ENCODE measurements at places on chromosomes 16 and 17.

GRCh38 chr17:63519972-63520882 is 2.9 kb upstream of the KCNH6 start:
- peak; percentile 21 for DNase-seq

DNA sequence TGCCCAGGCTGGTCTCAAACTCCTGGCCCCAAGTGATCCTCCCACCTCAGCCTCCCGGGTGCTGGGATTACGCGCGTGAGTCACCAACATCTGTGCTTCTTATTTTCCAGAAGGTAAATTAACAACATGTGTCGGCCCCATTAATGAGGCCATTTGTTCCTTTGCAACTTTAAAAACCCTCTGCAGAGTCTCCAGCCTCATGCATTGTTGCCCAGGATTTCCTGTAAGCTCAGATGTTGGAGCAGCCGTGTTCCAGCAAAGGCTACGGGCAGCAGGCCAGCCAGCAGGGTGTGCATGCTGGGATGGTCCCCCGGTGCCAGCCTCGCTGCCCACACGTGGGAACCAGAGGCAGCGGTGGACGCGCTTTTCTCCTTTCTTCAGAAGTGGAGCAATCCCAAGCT is 19.1 kb upstream of the HEXD start:
- no peak for DNase-seq

GRCh38 chr17:4204710-4205173 is 59.0 kb downstream of the ANKFY1 start:
- no peak for DNase-seq

- DNase-seq = no peak
Observed at GRCh38 chr17:42517516-42517915, 18.5 kb upstream of the NAGLU start.

DNA sequence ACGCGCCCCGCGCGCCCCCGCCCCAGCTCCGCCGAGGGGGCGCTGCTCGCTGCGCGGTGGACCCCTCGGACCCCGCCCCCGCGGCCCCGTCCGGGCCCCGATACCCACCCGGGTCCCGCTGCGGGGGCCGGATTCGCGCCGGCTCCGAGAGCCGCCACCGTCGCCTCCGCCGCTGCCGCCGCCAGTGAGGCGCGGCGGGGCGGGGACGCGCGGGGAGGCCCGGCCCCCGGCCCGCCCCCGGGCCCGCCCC is at the start of gene TBC1D16:
TSS of gene TBC1D16 (minus strand) at position 186 of the 250 bp plus-strand sequence. CDS start 22,325 bp downstream, outside the sequence.
- DNase-seq = no peak

DNA sequence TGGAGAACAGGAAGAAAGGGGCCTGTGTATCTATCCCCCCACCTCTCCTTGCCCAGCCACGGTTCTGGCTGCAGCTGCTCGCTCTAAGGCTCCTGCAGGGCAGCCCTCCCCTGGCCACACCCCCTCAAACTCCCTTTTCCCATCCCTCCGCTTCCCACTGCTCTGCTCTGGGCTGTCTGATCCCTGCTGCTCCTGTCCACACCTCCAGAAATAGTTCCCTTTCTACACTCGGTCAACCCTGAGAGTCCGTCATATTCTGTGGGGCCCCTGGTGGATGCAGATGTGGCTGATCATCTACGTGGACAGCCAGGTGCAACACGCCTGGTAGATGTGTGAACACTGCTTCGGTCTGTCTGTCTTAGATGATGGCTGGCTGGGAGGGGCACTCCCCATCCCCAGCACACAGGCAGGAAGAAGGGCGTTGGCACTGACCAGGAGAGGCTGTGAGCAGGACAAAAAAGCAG is 19.3 kb upstream of the KRT19 start:
- no peak for DNase-seq

- no peak for DNase-seq
Observed at GRCh38 chr17:16466407-16466806, 25.6 kb downstream of the LRRC75A start.

- peak; percentile 90 for DNase-seq
Observed at GRCh38 chr17:75693500-75694481, 26.7 kb downstream of the SAP30BP start.

- DNase-seq = no peak
Observed at GRCh38 chr16:24493821-24494220, 45.5 kb upstream of the RBBP6 start.

DNA sequence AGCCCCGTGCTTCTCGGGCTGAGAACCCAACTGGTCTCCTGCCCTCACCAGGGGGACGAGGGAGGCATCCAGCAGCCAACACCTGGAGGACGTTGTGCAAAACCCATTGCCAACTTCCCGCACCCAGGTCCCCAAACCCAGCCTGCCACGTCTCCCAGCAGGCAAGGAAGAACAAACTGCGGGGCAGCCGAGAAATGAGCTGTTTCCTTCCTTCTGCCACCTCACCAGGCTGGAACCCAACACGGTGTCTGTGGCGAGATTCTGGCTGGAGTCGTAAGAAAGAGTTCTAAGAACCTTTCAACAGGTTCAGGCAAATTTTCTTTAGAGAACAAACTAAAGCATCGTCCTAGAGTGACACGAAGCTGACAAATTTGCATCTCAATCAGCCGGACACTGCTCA is 3.6 kb downstream of the SLC43A2 start:
- no peak for DNase-seq

- no peak for DNase-seq
Observed at GRCh38 chr17:42305543-42306384, 17.5 kb downstream of the STAT5A start.

DNA sequence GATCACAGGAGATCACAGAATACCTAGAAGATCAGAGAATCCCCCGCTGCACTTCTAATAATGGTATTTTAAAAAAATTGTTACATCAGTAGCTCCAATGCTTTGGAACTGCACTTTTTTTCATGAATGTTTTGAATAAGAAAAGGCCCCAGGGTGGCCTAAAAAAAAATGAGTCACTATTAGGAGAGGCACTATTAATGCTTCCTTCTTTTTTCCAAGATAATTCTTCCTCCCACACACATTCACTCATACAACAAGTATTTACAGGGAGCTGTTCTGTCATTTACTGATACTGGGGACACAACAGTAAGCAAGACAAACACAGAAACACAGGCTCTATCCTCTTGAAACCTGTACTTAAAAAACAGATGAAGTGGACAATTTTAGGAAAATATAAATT is 675 bp upstream of the PDZD9 start:
- no peak for DNase-seq

DNA sequence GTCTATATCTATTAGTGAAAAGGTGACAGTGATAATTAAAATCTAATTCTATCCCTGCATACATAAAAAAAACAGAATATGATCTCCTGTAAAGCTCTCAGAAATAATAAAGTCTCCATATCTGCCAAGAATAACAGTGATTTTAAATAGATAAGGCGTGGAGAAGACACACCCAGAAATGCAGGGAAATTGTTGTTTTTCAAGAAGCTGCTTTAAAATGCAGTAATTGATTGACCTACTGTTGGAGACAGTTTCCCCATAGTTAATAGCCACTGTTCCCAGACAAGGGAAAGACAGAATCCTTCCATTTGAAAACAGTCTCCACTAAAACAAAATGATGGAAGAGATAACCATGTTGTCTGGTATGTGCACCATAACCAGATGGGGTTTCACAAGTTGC is 571.5 kb upstream of the CDH5 start:
- no peak for DNase-seq

GRCh38 chr16:79079656-79080420 is 520.7 kb downstream of the MAF start:
- no peak for DNase-seq

DNA sequence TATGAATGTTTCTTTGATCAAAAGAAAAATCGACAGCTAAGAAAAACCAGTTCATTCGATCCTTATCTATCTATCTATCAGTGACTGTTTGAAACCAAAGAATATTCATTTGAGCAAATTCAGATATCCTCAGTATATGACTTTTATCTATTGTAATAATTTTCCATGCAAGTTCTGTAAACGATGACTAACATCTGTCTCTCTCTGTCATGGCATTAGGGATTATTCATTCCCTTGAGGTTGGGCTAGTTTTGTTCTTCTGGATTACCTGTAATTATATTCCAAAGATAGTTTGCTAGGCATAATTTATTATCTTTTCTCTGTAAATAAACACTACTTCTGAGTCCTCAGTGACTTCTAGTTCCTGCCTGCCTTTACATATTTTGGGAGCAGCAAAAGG is 497.7 kb upstream of the CDH11 start:
- DNase-seq = no peak

DNA sequence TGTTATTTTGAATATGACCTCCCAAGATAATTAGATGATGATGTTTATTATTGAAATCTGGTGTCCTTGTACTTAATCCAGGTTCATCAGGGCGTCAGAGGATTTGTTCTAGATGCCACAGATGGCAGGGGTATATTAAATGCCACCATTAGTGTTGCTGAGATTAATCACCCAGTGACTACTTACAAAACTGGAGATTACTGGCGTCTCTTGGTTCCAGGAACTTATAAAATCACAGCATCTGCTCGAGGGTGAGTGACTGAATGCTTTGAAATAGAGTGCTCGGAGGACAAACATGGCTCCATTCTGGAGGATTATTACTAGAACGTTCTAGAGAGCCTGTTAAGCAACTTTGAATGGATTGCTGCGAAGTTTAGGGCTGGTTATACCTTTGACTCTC is 33.5 kb upstream of the GOSR1 start:
- no peak for DNase-seq

DNA sequence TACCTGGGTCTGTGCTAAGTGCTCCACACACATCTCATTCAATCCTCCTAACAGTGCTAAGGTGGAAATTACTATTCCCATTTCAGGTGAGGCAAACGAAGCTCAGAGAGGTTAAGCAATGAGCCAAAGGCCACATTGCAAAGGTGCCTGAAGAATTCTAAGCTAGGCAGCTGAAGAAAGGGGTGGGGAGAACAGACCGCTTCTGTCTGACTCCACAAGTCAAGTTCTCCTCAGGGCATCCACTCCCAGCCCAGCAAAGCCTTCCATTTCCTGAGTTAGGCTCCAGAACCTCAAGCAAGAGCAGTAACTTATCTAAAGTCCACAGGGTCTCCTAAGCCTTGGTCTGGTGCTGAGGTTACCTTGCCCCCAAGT is 27.0 kb upstream of the MRPS23 start:
- DNase-seq = no peak

DNA sequence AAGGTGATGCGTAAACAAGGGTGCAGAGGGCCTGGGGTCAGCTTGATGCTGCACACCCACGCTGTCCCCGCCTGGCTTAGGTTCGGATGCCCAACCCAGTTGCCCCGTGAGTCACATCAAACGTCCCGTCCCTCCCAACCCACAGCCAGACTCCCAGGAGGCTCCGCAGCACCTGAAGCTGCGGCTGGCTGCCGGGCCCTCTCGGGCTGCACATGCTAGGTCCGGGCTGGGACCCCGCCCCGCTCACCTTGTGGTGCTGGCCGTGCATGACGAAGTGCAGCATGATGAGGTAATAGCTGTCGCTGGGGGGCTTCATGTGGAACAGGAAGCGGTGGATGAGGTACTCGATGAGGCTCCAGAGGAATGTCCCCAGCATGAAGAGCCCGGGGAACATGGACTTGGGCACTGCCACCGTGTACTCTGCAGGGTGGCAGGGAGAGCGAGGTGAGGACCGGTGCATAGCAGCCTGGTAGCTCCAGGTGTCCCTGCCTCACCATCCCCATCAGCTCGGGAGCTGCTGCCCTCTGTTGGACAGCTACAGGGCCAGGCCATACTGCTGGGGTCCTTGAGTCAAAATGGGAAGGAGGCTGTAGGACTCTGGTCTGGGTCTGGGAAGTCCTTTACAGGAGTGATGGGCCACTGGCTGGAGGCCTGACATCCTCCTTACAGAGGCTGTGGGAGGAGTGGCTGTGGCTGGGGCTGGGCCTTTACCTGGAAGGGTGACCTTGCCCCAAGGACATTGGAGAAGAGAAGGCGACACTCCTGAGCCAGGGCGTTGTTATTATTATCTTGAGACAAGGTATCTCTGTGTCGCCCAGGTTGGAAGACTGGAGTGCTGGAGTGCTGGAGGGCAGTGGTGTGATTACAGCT is 18.3 kb upstream of the MLKL start:
- DNase-seq = no peak

DNA sequence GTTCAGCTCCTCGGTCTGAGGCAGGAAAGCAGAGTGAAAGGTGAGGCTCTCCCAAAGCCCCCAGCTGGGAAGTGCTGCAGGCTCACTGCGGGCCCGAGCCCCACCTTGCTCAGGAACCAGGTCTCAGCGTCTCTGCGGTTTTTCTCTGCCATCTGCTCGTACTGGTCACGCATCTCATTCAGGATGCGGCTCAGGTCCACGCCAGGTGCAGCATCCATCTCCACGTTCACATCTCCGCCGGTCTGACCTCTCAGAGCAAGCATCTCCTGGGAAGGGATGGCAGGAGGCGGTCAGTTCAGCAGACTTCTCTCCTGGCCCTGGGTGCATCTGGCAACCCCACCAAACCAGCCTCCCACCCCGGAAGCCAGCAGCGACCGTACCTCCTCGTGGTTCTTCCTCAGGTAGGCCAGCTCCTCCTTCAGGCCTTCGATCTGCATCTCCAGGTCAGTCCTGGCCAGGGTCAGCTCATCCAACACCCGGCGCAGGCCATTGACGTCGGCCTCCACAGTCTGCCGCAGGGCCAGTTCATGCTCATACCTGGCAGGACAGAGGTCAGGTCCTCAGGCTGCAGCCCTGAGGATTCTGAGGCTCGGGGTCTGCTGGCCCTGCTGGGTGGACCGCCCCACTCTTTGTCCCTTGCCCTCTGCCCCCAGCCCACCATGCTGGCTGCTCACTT is 1.5 kb downstream of the KRT16 start:
- no peak for DNase-seq

- no peak for DNase-seq
Observed at GRCh38 chr17:6285486-6285885, 149.4 kb downstream of the AIPL1 start.

DNA sequence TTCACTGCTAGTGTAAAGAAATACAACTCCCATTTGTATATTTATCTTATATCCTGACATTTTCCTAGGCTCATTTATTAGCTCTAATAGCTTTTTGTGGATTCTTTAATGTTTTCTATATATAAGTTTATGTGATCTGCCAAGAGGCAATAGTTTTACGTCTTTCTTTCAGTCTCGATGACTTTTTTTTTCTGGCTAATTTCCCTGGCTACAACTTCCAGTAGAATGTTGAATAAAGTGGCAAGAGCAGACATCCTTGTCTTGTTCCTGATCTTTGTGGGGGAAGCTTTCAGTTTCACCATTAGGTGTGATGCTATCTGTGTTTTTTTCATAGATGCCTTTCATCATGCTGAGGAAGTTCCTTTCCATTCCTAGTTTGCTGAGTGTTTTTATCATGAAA is 43.9 kb upstream of the ABCA3 start:
- DNase-seq = no peak

GRCh38 chr17:73643001-73643851 is 1.0 kb downstream of the SDK2 start:
- DNase-seq = no peak

- no peak for DNase-seq
Observed at GRCh38 chr16:64656471-64656870, 465.4 kb downstream of the CDH11 start.

All from DMS79 (cell line).